Sigmoid colon (tissue), 7 donors: ENCODE measurements at places on chromosomes 7 and 10.

DNA sequence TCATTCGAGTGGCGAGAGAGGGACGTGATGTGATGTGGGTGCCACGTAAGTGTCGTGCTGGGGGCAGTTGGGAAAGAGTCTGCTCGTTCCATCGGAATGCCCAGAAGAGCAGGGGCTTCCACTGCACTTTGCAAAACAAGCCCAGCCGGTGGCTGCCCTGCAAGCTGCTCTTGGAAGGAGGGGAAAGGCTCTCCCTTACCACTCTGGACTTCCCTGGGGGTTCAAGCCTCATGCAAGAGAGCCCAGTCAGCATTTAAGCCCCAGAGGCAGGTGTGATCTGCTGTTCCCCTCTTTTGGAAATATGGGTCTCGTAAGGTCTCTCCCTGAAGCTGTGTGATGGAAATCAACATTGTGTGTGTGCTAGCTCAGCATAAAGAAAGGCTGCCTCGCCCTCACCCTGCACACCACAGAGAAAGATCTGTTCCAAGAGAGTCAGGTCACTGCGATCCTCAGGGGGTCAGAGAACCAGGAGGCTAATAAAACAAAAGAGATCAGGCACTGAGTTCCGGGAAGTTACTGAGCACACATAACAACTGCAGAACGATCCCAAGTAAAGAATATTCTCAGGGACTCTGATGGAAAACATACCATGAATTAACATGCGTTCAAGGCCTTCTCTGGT lies 212.5 kb downstream of the ADAM12 start:
- no peak for DNase-seq

DNA sequence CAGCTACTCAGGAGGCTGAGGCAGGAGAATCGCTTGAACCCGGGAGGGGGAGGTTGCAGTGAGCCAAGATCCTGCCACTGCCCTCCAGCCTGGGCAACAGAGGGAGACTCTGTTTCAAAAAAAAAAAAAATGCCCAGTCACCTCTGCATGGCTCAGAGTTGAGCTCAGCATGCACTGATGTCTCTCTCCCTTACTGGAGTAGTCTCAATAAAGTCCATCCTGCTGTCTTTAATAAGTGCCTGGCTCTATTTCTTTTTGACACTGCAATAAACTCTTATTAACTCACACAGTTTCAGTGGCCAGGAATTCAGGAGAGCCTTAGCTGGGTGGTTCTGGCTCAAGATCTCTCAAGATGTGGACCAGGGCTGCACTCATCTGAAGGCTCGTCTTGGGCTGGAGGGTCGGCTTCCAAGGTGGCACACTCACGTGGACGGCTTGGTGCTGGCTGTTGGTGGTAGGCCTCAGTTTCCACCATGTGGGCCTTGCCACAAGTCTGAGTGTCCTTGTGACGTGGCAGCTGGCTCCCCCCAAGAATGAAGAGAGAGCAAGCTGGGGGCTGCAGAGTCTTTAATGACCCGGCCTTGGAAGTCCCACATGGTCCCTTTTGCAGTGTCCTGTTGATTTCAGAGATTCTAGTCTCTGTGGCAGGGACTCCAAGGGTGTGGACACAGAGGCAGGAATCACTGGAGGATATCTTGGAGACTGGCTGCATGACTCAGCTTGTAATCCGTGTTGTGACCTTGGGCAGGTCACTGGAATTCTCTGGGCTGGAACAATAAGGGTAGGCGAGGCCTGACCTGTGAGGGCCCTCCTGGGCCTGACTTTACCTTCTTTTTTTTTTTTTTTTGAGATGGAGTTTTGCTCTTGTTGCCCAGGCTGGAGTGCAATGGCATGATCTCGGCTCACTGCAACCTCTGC lies 85.9 kb upstream of the KMT2C start:
- DNase-seq: no peak

DNA sequence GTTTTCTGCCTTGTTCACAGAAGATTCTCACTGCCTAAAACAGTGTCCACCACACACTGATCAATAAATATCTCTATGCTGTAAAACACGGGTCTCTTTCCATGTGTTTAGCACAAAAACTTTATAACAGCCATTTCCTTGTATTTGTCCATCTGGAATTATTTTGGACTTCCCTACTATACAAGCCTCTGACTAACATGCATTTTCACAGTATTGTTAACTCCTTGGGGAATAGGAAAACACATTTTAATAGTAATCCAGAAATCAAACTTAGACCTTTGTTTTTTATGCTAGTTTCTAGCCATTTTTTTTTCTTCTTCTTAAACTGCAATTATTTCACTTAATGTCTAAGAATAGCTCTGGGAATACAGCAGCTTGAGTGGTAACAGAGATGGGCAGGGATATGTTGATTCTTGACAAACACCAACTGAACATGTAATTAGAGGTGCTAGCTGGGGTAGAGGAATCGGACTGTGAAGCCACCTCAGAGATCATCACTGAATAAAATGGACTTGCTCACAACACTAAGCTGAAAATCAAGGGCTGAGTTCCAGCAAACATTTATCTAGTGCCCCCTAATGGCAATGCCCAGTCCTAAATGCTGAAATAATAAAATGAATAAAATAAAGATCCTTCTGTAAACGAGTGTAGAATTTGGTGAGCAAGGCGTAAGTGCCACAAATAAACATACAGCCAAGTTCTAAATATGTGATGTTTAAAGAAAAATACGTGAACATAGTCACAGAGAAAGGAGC lies 593.1 kb downstream of the SORCS1 start:
- no peak for DNase-seq

DNA sequence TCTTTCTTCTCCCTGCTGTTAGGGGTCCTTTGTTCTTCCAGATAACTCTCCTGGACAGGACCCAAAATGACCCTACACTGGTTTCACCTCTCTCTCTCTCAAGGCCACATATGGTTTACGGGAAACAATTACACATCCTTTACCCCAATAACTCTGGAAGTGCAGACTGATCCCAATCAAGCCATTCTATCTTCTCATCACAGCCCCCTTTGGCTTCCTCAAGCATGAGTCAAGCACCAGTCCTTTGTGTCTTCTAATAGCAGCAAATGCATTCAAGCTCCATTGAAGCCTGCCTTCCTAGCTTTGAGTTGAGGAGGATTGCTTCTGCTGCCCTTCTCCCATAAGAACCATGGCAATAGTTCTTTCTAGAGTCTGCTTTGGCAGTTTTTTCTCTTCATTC lies 20.2 kb downstream of the C10orf67 start:
- DNase-seq: no peak

- no peak for DNase-seq
Observed at GRCh38 chr10:60281331-60281730, 108.3 kb downstream of the ANK3 start.

- no peak for DNase-seq
Observed at GRCh38 chr7:117097860-117098259, 144.6 kb downstream of the ST7 start.

DNA sequence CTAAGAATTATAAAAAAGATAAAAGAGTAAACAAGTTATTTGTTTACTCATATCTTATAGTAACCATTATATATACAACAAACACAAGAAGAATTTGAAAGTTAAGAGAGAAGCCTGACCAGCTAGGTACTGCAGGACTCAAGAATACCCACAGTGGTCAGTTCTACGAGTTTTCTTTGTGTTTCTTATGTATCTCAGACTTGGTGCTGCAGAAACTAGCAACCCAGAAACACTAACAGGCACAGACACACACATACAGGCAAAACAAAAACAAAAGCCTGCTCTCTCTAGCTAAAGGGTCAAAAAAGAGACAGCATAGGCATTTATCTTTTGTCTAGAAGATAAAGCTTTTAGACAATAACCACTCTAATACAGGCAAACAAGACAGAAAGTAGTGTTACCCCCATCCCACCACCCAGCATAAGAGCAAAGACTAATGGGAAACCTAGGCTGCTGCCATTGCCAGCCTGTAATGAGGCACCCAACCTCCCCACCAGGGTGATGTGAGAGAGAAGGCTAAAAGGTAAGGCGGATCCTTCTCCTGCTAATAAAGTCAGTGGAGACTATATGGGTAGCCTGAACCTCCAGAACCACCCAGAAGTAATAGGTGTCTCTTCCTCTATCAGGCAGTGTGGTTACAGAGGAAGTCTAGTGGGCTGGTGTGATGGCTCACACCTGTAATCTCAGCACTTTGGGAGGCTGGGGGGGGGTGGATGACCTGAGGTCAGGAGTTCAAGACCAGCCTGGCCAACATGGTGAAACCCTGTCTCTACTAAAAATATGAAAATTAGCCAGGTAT lies 113.9 kb downstream of the DNAJC1 start:
- DNase-seq: no peak

DNA sequence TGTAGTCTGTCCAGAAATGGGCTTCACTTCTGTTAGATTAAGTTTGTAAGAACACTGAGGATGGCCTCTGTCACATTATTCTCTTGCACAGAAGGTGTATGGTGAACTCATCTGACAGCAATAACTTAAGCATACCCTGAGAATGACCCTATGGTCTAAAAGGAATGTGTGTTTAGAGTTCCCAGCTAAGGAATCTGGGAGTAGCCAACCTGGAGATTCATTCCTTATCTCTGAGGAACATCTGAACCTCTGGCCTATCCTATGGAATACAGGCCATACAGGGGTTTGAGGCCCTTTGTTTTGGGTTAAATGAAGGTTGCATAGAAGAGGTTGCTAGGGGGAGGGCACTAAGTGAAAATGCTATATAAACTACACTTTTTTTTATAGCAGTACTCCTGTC lies 41.4 kb downstream of the LAMB4 start:
- DNase-seq: no peak

DNA sequence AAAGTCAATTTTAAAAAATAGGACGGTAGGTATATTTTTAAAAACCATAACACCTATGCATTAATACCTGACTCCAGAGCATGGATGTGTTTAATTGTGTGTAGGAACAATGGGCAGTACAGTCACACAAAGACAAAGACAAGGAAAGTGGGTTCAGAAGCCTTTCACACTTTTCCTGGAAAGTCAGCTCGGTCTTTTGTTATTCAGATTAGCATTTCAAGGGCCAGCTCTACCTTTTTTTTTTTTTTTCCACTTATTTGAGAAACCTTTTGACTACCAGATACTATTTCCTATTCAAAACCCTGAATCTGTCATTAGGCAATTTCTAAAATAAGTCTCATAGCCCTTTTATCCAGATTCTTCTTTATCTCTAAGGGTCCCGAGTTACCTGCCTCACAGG lies 401.9 kb downstream of the PARD3 start:
- no peak for DNase-seq

DNA sequence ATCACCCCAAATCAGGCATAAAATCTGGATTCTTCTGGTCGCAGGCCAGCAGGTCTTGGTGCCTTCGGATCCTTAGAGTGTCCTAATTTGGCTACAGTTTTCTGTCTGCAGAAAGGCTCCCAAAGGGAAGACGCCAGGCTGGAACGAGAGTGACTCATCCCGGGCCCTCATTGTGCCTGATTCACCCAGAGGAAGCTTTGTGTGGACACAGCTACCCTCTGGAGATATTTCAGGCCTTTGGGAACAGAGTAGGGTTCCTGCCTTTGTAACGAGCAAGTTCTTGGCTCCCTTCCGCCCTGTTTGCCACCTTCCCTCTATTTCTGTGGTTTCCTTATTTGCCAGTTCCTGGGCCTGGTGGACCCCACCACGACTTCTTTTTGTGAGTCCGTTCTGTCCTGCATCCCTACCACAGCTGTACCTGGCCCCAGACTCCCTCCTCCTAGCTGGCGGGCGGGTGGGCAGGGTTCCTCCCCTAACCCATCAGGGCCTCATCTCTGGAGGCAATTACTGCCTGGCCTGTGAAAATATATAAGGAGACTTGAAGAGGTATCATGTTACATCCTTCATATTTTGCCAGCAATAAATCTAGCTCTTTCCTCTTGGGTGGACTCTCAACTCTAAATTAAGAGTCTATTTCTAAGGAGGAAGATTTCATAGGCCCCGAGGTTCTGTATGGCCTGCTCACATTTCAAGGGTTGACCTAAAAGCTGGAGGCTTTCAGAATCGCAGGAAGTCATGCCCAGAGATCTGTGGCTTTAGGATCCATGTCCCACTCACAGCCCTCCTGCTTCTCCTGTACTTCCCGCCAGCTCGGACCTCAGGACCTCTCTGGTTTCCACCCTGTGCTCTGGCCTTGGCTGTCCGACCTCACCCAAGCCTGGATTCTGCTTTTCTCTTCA lies 219.2 kb upstream of the ZNF32 start:
- no peak for DNase-seq

- no peak for DNase-seq
Observed at GRCh38 chr7:148962440-148962822, 65.9 kb downstream of the PDIA4 start.

GRCh38 chr7:39942883-39943282 lies 7.2 kb upstream of the CDK13 start:
- DNase-seq: no peak

DNA sequence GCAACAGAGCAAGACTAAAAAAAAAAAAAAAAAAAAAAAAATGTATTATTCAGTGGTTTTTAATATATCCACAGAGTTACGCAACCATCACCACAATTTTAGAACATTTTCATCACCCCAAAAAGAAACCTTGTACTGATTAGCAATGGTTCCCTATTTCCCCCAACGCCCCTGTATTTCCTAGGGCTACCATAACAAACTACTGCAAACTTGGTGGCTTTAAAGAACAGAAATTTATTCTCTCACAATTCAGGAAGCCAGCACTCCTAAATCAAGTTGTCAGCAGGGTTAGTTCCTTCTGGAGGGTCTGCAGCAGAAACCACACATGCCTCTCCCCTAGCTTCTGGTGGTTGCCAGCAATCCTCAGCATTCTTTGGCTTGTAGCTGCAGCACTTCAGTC lies 5.9 kb upstream of the NUP42 start:
- DNase-seq: no peak

GRCh38 chr7:91553410-91553895 lies 289.2 kb downstream of the FZD1 start:
- no peak for DNase-seq

DNA sequence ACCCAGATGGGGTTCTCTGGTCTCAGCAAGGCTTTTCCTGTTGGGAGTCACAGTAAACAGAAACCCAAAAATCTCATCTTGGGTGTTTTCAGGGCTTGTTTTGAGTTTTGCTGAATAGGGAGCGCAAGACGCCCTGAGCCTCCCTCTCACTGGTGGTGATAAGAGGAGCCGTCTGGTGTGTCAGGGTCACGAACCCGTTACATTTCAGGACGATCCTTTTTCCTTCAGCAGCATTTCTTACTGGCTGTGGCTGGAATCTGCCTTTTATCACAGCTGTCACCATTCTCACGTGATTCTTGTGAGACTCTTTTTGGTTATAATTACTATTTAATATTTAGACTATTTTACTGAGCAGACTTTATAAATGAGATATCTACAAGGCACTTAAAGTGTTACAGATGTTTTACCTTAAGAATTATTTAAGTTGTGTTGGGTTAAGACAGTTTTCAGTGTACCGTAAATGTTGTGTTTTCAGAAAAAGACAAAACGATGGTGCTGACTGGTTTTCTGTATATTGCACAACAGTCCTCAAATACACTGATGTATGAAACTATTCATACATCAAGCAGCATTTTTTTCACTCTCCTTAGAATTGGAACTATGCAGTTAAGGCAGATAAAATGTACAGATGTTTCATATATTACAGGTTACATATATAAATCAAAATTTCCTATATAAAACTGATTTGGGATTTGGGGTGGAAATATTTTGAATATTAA lies 2.2 kb upstream of the GET4 start:
- DNase-seq: no peak

- DNase-seq: no peak
Observed at GRCh38 chr10:3391657-3392056, 219.1 kb upstream of the PITRM1 start.

- DNase-seq: peak; percentile 81
Observed at GRCh38 chr10:95246582-95247051, 44.2 kb downstream of the PDLIM1 start.
